ENCODE measurements at places on chromosomes 3 and 15.

DNA sequence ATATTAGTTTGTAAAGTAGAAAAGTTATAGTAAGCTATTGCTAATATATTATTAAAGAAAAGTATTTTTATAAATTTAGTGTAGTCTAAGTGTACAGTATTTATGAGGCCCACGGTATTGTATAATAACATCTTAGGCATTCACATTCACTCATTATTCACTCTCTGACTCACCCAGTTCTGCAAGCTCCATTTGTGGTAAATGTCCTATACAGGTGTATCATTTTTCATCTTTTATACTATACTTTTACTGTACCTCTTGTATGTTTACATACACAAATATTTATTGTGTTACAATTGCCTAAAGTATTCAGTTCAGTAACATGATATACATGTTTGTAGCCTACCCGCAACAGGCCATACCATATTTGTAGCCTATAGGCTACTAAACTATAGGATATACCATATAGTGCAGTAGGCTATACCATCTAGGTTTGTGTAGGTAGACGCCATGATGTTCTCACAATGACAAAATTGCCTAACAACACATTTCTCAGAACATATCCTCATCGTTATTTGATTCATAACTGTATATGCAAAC lies 246.8 kb upstream of the ALCAM start:
- DNase-seq = no peak

DNA sequence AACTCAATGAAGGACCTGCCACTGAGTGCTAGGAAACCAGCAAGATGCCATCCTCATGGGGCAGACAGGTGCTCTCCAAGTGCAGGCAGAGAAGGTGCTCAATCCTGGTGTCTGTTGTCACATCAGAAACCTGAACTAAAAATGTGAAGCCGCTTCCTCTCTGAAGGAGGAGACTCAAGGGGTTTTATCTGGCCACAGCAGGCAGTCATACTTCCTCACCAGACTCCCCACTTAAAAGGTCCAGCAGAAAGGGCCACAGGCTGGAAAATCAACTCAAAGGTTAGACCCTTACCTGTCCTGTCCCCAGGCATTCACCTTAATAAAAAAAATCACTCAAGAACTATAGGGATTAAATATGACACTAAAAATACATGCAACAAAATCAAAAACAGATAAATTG lies 4.8 kb downstream of the CCDC12 start:
- no peak for DNase-seq

GRCh38 chr3:22684739-22685138 lies 518.4 kb upstream of the UBE2E2 start:
- no peak for DNase-seq

- DNase-seq = no peak
Measured at GRCh38 chr3:186933816-186934215, 3.5 kb downstream of the ST6GAL1 start.

DNA sequence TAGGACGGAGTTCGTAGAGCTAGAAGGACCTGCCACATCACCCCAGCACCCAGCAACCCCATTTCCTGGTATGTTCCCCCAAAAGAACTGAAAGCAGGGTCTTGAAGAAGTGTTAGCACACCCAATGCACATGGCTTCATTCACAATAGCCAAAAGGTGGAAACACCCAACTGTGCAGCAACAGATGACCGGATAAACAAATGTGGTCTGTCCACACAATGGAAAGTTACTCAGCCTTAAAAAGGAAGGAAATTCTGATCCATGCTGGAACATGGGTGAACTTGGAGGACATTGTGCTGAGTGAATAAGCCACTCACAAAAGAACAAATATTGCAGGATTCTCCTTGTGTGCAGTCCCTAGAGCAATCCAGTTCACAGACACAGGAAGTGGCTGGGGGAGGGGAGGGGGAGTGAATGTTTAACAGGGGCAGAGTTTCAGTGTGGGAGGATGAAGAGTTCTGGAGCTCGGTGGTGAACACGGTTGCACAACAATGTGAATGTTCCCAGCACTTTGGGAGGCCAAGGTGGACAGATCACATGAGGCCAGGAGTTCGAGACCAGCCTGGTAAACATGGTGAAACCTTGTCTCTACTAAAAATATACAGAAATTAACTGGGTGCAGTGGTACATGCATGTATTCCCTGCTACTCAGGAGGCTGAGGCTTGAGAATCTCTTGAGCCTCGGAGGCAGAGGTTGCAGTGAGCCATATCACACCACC lies 157.5 kb downstream of the NUP210 start:
- DNase-seq = no peak

GRCh38 chr3:112681822-112682325 lies 40.9 kb upstream of the CCDC80 start:
- no peak for DNase-seq

DNA sequence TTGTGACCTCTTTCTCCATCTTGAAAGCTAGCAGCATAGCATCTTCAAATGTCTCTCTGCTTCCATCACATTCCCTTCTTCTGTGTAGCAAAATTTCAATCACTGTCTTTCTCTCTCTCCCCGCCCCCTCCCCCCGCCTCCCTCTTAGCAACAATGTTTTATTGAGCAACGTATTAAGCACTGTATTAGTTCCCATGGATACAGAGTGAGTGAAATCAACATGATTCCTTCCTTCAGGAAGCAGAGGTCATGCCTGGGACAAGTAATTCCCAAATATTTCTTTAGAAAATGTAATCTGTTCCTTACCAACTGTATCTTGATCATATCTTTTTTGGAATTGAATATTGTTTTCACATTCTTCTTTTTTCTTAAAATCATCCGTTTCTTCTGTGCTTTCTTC lies 373.7 kb upstream of the NECTIN3 start:
- no peak for DNase-seq

DNA sequence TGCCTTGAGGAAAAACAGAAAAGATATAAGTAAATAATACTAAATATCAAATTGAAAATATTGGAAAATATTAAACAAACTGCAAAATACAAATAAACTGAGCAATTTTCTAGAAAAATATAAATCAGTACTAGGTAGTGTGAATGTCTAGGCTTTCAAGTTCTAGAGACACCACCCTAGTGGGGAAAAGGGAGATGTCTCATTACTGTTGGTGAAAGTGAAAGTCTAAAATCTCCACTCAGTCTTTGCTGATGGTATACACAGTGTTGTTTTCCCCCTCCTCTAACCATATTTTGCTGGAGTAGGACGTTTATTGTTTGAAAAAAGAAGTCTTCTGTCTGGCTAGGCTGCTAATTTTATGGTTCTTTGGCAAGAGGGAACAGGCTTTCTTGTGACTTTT lies 1368.9 kb downstream of the OTOL1 start:
- DNase-seq = no peak

DNA sequence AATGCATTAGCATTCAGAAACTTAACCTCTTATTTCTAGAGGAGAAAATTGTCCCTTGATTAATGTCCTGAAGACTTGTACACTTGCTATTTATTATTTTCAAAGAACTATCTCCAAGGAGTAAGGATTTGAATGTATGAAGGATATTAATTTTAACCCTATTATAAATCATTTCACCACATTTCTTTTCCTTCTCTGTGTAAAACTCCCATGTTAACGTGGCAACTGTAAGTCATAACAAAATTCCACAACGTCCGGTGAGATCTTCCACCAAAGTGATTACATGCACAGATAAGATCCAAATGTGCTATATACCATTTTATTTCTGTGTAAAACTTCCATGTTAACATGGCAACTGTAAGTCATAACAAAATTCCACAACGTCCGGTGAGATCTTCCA lies 229.1 kb upstream of the ARHGEF26 start:
- DNase-seq = no peak

GRCh38 chr15:63291507-63291906 lies 14.1 kb downstream of the APH1B start:
- no peak for DNase-seq

DNA sequence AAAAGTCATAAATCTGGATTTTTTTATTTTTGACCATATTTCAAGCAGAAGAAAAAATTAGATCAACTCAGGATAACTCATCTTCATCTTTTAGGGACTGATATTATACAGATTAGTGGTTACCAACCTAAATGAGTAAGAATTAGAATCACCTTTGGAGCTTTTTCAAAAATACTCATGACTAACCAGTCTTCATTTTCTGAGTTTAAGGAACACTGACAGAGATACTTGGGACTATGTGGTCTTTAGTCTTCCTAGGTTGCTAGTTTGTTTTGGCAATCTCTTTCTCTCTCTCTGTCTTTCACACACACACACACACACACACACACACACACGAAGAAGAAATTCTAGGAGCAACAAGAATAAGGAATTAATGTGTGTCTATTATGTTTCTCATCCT lies 50.1 kb downstream of the TMOD3 start:
- DNase-seq = no peak

DNA sequence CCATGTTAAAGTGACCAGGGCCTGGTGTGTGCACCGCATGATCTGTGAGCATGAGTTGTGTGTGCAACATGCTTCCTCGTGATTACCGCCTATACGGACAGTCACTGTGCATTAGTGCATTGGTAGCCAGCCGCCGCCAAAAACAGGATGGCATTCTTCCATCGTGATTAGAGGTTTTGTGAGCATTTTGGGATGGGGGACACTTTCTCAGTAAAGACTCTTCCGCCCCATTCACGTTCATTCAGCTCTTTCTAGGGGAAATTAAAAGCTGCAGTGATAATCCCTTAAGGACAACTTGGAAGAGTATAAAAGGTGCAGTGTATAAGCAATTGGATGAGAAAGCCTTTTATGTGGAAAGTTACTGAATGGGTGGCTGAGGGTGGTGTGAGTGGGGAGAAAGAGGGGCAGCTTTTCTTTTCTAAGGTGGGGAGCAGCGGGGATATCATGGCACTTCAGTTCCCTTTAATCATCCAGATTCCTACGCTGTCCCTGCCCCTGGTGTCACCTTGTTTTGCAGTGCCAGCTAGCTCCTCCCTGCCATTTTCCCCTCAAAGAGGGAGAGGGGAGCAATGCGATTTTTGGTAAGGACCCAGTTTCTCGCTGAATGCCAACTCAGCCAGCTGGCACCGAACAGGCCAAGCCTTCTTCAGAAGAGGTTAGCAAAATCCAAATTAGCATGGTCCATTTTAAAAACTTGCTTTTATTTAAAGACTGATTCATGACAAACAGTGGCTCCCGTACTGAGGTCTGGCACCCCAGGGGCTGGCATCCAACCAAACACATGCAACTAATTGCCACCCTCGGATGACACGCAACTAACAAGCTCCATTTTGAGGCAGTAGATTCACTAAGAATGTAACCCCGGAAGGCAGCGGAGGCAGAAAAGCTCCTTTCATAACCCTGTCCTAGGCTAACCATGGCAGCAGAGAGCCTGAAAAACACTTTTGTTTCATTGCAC lies 447.8 kb downstream of the FHIT start:
- DNase-seq = no peak

- no peak for DNase-seq
Measured at GRCh38 chr15:48963524-48964113, at the start of gene SHC4. SHC4 (minus strand) TSS chr15:48963919; CDS start chr15:48963015, 904 bp downstream.
